HT-29 (cell line): ENCODE measurements at places on chromosomes 2 and 18. TPM values are rescaled to one million over a fixed set of nuclear protein-coding genes. Genes with fewer than 3 reads are reported as not detected.

DNA sequence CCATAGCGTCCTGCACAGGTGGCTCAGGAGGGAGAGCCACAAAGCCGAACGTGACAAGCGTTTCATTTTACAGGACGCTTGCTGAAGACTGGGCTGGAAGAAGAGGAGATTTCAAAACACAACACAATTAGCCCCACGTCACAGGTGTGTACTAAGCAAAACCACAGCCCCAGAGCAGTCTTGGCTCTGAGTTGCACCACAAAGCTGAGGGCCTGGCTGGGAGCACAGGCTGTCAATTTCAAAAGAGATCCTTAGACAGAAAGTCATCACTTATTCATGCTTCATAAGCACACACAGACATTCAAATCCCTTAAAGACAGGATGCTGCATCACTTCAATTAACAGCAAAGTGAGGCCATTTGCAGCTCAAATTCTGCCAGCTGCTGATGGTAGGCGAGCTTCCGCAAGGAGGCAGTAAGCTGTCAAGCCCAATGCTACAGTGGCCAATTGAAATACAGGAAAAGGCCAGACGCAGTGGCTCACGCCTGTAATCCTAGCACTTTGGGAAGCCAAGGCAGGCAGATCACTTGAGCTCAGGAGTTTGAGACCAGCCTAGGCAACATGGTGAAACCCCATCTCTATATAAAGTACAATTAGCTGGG lies 79.6 kb downstream of the SKA1 start:
- no peak for DNase-seq

DNA sequence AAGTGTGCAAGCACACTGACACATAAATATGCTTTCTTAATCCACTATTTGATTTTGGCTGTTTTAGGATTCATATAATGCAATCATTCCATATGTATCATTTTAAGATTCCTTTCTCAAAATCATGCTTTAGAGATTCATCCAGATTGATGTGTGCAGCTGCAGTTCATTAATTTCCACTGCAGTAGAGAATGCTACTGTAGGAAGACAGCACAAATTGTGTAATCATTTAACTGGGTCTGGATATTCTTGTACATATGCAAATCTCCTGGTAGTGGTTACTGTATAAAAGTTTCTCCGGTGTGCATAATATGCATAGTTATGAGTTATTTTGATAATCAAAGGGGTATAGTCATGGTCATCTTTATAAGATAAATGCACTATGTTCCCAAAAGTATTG lies 502.5 kb upstream of the ACVR2A start:
- no peak for DNase-seq

DNA sequence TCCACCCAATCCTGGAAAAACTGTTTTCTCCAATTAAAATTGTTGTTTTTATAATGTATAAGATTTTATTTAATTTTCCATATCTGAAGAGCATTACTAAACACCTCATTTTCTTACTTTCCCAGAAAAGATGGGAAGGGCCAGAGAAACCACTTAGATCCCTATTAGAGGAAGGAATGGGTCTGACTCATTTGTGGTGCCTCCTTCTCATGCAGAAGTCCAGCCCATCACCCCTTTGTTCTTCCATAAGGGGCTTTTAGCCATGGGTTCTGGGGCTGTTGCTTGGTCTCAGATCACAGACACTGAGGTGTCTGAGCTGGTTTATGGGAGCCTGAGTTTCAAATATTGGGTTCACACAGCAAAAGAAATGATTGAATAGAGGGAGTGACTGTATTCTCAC lies 152.2 kb downstream of the ESCO1 start:
- DNase-seq: no peak

- no peak for DNase-seq
Measured at GRCh38 chr2:241066893-241067341, 35.2 kb downstream of the MTERF4 start.

DNA sequence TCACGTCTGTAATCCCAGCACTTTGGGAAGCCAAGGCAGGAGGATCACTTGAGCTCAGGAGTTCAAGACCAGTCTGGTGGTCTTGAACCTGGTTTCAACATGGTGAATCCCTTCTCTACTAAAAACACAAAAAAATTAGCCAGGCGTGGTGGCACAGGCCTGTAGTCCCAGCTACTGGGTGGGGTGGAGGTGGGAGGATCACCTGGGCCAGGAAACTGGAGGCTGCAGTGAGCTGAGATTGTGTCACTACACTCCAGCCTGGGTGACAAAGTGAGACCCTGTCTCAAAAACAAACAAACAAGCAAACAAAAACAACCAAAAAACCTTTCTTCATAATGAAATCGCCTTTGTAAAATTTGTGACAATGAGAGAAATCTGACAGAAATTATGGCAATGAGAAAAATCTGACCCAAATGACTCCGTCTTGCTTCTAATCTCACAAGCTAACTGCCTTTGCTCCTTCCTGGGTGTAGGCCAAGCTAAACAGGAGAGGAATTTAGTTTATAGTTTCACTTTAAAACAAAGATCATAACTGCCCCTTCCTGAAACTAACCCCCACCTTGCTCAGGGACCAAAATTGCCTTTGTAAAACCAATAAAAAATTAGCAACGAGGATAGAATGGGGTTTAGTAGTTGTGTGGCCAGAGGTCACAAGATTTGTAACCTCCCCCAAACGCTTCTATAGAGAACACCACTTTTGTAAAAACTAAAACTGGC lies 60.7 kb upstream of the KIF5C start:
- peak; percentile 71 for DNase-seq

DNA sequence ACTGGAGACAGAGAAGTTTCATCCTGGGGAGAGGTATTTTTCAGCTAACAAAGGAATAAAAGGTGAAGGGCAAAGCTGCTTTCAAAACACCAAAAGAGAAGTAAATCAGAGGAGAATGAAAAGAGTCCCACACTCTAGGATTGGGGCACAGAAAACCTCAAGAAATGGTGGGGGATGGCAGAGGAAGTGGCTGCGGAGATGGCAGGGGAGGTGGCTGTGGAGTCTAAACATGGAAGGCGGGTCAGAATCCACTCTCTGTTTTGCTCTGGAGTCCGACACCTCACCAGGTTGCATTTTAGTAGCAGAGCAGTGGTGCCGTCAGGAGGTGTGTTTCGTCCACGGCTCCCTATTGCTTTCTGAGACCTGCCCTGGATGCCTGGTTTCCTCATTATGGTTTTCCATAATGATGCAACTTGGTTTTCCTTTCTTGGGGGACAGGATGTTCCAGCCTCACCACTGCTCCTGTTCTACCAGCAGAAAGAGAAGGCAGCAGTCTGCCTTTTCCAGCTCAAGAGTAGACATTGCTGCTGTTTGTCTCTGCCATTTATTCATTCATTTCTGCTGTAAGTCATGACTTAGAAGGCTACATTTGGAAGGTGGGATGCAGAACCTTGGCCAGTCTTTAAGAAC lies 188.7 kb downstream of the ANKRD44 start:
- DNase-seq: no peak

DNA sequence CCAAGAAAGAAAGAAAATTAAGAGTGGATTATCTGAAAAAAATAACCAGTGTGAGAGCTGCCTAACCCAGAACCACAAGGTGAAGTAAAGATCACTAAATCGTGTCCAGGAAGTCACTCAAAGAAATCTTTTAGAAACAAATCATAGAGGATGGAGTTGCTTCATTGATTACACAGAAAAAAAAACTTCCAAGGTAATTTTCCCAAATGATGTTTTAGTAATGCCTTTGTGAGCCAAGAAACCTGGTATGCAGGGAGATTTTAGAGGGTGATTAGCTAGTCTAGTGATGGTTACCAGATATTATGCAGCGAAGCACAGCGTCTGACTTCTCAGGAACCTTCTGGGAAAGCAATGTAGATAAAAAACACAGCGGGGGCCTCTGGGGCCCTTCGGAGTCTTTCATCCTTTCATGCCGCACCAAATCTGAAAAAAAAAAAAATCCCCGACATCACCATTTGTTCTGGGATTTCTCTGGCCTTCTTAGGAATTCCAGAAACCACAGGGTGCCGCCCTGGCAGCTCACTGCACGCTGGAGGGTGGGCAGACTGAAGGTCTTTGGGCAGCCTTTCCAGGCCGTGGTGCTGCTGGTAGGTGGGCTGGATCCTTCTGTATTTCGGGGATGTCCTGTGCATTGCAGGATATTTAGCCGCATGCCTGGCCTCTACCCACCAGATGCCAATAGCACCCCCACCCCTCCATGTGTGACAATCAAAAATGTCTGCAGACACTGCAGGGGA lies 17.3 kb downstream of the ALPK2 start:
- DNase-seq: no peak

DNA sequence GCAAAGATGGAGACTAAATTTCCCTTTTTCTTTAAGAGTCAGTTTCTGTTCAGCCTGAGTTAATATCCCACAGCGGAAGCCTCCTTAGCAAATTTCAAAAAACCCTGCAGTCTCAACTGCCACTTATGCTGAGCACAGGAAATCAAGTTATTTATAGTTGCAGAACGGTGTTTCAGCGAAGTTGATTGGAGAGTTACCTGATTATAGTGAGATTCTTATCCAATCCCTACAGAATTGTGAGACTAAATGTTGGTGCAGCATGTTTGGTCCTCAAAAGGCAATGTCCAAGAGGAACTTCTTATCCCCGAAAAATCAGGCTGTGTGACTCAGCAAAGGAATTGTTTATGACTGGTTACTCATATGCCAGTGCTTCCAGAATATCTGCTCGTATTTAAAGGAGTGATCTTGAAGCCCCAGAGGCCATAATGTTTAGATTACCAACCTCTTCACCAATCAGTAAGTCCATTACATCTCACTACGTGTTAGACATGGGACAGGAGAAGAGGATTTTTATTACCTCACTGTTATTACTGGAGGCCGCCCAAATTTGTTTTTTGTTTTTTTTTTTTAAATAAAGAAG lies 67.9 kb downstream of the LRRFIP1 start:
- peak; percentile 66 for DNase-seq

GRCh38 chr2:27518782-27519113 lies 22.1 kb downstream of the GCKR start:
- no peak for DNase-seq

GRCh38 chr2:125398738-125399524 lies 1257.0 kb upstream of the GYPC start:
- no peak for DNase-seq

DNA sequence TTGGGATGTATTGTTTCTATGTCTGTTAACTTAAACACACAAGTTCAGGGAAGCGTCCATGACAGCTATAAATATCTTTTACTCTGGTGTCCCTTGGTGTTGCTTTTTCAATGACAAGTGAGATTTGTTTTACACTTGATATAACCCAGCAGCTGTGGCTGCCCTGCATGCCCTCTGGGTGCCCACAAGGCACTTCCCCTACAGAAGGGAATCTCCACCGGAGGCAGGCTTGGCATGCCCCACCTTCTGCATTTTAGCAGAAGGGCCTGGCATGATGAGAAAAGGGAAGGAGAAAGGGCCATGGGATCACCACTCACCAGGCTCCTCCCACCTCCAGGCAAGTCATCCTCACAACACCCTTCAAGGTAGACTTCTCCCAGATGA lies 68.7 kb downstream of the TMEM247 start:
- no peak for DNase-seq

- DNase-seq: no peak
Measured at GRCh38 chr2:206982360-206982955, 43.1 kb downstream of the CPO start.

GRCh38 chr18:62781262-62781661 lies 65.9 kb downstream of the PHLPP1 start:
- DNase-seq: no peak

- DNase-seq: no peak
Measured at GRCh38 chr2:239574054-239574433, 173.2 kb upstream of the HDAC4 start.

DNA sequence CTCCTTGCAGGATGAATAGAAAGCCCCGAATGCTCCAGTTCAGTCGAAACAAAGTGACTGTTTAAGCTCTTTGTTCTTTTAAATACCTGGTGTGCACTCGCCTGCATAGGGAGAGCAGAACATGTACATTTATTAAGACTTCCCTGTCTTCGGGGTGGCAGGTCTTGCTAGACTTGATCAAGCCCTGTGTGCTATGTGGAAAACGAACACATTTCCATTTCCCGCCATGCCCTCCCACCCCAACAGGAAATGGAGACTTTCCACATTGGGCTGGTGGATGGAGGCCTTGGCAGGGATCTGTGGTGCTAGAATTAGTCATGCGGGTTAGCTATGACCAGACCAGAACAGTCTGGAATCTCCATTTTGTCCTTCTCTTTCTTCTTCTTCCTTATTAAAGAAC lies 321.0 kb upstream of the THSD7B start:
- no peak for DNase-seq

GRCh38 chr2:121710470-121711170 lies 26.1 kb downstream of the NIFK start:
- DNase-seq: peak; percentile 84

GRCh38 chr2:15119722-15120175 lies 441.4 kb downstream of the NBAS start:
- DNase-seq: no peak

TET3 gene
- 11.7 and 13.3 TPM in 2 replicates for total RNA-seq

MYO1B gene
- total RNA-seq: 2.0 and 2.5 TPM in 2 replicates

R3HDM1 gene
- total RNA-seq: 6.0 and 9.8 TPM in 2 replicates

ALK gene
- not detected in 2 replicates for total RNA-seq

ZNF513 gene
- total RNA-seq: 16.0 and 20.4 TPM in 2 replicates

TRIM43B gene
- not detected in 2 replicates for total RNA-seq

DOCK10 gene
- total RNA-seq: not detected in 2 replicates

GREB1 gene
- 0.03 TPM in 1 of 2 replicates, not detected in the other for total RNA-seq
